ENCODE measurements at places on chromosomes 7 and 10.

DNA sequence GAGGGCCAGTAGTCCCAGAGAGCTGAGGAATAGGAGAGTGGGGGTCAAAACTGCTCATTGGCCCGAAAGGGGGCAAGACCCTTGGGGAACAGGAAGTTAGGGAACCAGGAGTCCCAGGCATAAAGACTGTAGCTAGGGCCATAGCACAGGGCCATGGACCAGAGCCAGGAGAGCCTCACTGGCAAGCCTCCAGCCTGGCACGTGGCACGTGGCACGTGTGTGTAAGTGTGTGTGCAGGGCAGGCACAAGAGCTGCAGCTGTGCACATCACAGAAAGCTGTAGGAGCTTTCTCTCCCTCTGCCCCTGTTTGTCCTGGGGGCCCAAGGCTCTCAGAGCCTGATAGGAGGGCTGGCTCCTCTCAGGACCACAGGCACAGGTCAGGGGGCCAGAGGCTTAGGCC, 47.8 kb upstream of the SLF2 start:
- no peak for DNase-seq

GRCh38 chr10:78338717-78339116, 305.1 kb downstream of the RPS24 start:
- peak; percentile 8 for DNase-seq

DNA sequence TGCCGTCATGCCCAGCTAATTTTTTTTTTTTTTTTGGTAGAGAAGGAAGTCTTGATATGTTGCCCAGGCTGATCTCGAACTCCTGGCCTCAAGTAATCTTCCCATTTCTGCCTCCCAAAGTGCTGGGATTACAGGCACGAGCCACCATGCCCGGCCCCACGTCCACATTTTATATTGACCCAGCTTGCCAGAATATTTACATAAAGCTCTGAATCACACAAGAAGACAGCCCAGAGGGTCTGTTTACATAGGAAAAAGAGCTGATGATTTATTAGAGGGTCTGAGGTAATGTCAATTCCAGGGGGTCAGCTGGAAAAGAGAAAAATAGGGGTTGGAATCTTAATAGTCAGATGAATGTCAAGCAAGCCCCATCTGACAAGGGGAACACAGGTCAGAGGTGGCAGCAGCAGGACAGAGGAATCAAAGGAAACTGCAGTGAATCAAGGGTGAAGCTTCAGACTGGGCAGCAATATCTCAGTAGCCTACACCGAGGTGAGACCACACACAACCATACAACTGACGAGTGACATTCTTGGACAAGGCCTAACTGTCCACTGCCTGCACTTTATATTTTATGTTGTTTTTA, 15.8 kb upstream of the SLF2 start:
- no peak for DNase-seq

DNA sequence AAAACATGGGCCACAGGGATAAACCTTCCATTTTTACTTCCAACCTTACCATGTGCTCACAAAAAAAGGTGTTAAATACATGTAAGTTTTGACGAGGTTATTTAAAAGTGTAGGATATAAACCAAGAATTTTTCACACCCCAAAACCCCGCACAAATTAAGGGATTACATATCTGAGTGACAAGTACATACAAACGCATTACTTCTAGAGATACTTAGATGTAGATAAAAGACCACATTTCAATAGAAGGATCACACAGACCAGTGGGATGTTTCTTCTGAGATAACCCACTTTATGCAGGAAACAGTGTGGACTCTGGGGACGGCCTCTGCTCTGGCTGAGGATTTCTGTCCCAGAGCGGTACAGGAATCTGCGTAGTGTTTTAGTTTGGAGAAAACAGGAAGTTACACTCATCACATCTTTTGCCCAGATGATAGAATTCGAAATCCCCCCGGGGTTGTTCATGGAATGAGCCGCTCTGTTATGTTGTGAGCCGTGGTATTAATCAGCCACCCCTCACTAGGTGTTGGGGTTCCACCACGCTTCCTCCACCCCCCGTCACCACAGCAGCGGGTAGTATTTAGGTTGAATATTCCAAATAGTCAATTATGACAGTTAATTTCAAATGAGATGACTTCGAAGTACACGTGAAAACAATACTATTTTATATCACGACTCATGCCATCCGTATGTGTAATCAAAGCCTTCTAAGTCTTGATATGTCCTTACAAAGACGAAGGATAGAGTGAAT, 1.3 kb upstream of the CUL1 start:
- no peak for DNase-seq

- no peak for DNase-seq
Measured at GRCh38 chr7:79749856-79750255, 296.4 kb upstream of the MAGI2 start.

DNA sequence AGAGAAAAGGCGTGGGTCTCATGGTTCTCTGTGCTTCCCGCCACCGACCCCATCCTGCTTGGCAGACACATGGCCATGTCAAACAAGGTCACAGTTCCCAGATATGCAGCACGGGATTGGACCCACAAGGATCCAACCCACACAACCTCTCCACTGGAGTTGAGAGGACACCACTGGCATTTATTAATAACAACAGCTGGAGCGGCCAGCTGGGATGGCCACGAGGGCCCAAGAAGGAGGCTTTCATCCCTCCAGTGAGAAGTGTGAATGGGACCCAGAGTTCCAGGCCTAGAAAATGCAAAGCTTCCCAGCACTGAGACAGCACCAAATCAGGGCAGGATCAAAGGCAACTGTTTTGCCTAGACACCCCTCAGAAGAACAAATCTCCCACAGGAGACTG, 31.5 kb downstream of the FGFR2 start:
- DNase-seq: no peak

DNA sequence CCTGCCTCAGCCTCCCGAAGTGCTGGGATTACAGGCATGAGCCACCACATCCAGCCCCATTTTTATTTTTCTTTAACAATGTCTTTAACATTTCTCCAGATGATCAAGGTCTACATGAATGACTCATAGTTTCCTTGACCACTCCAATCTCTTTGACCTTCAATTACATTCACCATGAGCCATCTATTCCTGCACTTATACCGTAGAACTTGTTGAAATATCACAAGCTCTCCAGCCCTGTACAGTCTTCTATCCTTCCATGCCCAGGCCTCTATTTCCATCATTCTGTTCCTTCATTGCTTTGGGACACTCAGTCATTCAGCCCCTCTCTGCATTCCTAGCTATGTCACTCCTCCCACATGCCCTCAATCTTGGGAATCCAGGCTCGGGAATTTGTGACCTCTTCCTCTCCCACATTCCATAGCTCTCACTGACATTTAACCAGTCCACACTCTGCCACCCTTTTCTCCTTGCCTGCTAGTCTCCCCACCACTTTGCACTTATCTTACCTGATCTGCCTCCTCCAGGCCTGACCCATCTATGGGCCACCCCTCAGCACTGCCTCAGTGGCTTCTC, 151.8 kb upstream of the STK17A start:
- no peak for DNase-seq

GRCh38 chr7:86913709-86914108, 145.7 kb downstream of the ELAPOR2 start:
- no peak for DNase-seq

GRCh38 chr7:83798489-83798888, 149.6 kb upstream of the SEMA3E start:
- no peak for DNase-seq

- no peak for DNase-seq
Measured at GRCh38 chr7:158740013-158740656, 35.5 kb upstream of the NCAPG2 start.

DNA sequence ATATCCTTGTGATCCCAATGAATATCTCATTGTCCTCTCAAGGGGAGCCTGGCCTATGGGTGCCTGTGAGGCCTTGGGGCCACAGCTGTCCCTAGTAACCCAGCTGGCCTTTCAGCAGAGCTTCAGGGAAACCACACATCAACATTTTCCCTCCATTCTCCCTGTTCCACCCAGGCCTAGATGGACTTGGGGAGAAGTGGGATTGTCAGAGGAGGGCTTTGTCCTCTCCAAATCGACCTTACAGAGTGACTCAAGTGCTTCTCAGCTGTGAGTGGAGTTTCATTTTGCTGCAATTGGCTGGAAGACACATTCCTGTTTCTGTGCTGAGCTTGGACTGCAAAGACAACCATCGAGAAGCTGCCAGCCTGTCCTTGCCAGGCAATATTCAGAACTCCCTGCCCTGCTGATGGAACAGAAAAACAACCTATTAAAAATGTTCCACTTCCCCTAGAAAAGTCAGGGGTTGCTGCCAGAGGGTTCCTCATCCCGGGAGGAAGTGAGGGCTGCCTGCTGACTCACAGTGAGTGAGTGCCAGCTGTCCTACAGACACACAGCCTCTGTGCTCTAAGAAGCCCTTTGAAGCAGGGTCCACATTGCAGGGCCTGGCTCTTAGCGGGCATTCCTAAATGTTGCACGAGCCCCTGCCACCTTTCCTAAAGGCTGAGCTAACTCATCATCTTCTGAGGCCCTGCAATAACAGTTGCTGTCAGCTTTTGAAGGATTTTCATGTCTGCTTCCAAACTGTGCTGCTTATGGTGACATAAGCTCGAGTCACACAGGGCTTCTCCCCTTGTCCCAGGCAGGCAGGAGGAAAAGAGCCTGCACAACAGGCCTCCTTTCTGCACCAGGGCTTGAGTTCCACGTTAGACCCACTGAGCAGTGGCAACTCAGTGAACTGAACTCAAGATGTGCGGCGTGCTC, 20.5 kb downstream of the STRA8 start:
- peak; percentile 88 for DNase-seq

- no peak for DNase-seq
Measured at GRCh38 chr7:31811650-31812461, 124.8 kb downstream of the PPP1R17 start.

DNA sequence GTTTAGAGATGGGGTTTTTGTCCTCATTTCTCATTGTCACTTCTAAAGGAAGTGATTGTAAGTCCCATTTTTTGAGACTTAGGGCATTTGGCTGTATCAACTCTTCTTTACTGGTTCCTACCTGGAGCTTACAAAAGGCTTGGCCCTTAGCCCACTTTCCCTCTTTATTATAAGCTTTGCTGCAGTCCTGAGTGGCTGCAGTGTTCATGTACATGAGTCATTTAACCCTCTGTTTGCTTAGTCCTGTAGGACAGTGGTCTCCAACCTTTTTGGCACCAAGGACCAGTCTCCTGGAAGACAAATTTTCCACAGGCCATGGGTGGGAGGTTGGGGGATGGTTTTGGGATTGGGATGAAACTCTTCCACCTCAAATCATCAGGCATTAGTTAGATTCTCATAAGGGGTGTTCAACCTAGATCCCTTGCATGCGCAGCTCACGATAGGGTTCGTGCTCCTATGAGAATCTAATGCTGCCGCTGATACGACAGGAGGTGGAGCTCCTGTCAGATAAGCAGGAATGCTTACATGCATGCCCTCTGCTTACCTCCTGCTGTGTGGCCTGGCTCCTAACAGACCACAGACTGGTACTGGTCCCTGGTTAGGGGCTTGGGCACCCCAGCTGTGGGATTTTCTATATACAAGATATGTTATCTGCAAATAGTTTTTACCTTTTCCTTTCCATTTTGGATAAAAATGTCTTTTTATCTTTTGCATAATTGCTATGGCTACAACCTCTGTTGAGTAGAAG, 99.7 kb downstream of the CCSER2 start:
- DNase-seq: no peak

- no peak for DNase-seq
Measured at GRCh38 chr10:19595212-19595845, 220.9 kb upstream of the PLXDC2 start.

DNA sequence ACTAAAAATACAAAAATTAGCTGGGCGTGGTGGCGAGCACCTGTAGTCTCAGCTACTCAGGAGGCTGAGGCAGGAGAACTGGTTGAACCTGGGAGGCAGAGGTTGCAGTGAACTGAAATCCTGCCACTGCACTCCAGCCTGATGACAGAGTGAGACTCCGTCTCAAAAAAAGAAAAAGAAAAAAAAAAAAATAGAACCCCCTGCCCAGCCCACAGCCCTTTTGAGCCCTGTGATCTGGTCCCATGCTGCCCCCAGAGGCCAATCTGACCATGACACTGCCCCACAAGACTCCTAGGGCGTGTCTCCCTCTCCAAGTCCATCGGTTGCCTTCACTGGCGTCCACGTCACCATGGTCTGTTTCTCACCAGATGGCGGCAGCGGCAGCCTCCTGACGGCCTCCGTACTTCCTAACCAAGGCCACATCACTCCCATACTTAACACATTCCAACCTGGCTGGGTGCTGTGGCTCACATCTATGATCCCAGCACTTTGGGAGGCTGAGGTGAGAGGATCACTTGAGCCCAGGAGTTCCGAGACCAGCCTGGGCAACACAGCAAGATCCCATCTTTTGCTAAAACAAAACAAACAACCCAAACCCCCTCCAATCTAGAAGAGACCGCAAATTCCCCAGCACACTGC, 18.0 kb downstream of the STX1A start:
- no peak for DNase-seq

GRCh38 chr10:114208351-114208750, 29.2 kb downstream of the TDRD1 start:
- DNase-seq: no peak

DNA sequence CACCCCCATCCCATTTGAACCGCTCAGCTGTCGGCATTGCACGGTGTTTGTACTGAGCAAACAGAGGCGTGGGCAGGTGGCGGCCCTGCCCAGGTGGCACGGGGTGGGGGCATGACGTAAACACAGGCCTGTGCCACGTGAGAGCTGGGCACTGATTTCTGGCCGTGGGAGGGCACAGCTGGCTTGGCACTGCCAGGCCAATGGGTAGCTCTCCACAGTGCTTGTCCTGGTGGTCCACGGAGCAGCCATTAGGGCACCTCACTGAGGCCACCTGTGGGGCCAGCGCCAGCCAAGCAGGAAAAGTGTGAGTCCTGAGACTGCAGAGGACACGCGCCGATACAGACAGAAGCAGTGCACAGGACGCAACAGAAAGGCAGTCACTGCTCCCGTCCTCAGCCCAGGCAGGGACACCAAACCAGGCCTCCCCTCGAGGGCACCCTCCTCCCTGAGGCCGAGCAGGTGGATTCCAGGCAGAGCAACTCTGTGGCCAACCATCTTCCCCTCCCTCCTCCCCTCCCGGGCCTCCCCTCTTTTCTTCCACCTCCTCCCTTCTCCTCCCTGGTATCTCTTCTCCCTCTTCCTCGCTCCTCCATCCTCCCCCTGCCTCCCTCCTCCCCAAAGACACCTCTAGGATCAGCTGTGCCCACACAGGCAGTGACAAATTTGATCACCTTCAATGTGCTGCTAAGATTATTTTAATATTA, 258.7 kb downstream of the ELFN1 start:
- no peak for DNase-seq

GRCh38 chr7:69962186-69963065, 364.2 kb downstream of the AUTS2 start:
- DNase-seq: no peak

- no peak for DNase-seq
Measured at GRCh38 chr10:91006752-91007346, 86.0 kb upstream of the ANKRD1 start.

GRCh38 chr10:2951235-2951835, 116.0 kb upstream of the PFKP start:
- DNase-seq: no peak

All from coronary artery (tissue), 2 donors.